Eye (tissue), 1 donor: ENCODE measurements at places on chromosomes 4 and X.

GRCh38 chr4:98605216-98605615 is 53.2 kb downstream of the TSPAN5 start:
- DNase-seq = no peak

GRCh38 chrX:15744181-15744867 is 6.3 kb downstream of the CA5B start:
- no peak for DNase-seq

- no peak for DNase-seq
Measured at GRCh38 chr4:85488416-85488815, 13.5 kb downstream of the ARHGAP24 start.

DNA sequence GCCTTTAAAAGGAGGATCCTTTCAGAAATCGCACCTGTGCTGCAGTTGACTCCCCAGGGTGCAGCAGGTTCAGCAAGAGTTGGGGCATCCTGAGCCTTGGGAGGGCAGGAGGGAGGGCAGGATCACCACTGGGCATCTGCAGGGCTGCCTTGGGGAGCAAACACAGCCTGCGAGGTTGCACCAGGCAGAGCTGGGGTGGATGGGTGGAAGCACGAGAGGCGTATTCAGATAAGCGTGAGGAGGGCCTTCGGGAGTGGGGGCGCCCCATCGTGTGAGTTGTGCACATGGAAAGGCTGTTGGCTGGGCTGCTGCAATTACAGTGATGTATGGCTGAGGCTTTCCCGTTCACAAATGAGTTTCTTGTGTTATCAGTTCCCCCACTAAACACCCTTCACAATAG is 55.5 kb downstream of the PSAPL1 start:
- DNase-seq = no peak

DNA sequence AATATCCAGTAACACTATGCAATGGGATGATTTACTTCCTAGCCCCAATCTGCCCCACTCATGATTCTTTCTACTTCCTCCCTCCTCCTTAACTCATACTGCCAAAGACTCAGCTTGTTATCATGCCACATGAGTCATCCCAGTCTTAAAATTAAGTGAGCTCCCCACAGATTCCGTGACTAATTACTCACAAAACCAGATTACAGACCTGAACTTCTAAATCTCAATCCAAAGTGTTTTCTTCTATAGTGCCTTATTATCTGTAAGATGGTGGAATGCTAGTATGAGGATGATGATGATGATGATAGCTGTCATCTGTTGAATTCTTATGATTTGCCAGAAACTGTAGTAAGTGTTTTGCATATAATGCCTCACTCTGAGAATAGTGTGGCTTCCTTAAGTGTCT is 27.7 kb upstream of the GPC3 start:
- no peak for DNase-seq

- DNase-seq = no peak
Measured at GRCh38 chr4:154457471-154457870, 34.1 kb downstream of the DCHS2 start.

DNA sequence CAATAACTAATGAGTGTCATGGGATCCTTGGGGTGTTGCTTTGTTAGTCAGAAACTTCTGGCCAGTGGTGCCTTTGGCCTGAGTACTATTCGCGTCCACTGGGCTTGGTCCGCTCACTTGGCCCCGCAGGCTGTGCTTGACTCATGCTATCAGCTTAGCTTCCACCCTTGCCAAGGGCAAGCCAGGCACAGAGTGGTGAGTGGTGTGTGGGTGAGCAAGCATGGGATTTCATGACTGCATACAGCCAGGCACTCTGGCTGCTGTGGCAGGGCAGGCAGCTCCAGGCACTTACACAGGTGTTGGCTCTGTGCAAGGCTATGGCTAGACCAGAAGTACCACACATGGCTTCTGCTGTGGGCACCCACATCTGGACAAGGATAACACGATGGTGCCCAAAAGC is 1026.3 kb downstream of the PCDH19 start:
- DNase-seq = no peak

- DNase-seq = no peak
Measured at GRCh38 chr4:47498899-47499298, 13.8 kb downstream of the ATP10D start.

GRCh38 chr4:106422766-106423165 is 54.2 kb upstream of the GIMD1 start:
- DNase-seq = no peak

- peak; percentile 38 for DNase-seq
Measured at GRCh38 chrX:25016361-25016671, 551 bp upstream of the ARX start.

DNA sequence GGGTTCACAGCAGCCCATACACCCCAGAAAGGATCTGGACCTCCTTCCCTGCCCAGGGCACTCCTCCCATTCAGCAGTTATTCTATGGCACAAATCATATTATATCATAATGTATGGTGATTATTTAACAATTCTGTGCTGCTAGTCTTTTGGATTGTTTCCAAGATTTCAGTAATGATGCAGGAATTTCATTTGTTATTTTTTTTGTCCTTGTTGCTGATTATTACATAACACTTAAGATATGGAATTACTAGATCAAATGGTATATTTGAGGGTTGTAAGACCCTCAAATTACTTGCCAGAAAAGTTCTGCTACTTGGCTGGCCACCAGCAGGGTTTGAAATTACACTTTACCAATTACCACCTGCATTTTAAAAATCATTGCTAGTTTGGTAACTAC is 36.4 kb downstream of the QDPR start:
- no peak for DNase-seq

GRCh38 chr4:10272511-10272910 is 155.9 kb upstream of the WDR1 start:
- DNase-seq = no peak
